GM03348 (cell line): ENCODE measurements at places on chromosomes 13 and 19.
A peak's percentile ranks its signal among the peaks of the same experiment; 100 is the strongest.

GRCh38 chr13:47085346-47085745 lies 188.5 kb upstream of the HTR2A start:
- peak; percentile 35 for DNase-seq

DNA sequence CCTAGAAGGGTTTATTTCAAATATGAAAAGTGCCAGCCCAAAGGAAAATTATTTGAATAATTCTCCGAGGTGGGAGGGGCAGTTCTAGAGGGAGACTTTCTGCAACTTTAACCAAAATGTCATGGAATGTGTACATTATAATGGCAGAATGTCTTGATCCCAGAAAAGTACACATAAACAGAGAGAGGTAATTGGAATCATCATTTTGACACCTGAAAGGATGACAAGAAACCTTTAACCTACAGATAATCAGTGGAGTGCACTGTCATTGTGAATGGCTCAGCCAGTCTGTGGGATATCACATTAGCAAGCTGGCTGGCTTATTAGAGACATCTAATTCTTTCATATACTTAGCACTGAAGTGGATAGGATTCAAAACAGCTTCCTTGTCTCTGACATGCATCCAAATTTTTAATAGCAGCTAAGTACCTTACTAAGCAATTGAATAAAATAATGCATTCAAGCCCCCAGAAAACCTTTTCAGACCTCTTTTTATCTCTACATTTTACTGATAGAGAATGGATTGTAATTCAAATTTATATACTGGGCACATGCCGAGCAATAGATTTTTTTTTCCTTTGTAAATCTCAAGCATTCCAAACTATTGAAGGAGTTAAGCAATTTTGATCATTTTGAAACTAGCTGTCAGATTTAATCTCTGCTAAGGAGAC lies 468.6 kb downstream of the COG6 start:
- no peak for DNase-seq

DNA sequence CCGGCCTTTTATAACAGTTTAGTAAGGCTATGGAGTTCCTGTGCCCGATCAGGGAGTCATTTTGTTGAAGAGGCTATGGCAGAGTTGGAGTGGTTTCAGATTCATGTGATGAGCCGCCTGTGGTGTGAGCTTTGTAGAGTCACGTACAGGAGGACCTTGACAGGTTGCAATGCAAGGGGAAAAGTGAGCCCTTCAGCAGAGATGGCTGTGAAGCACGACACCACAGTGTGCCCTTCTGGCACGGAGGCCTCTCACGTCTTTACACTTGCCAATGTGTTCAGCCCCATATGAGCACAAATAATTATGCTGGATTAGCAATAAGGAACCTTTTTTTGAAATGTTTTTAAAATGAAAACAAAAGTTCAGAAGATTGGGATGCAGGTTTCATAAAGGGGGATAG lies 499.8 kb downstream of the LIG4 start:
- no peak for DNase-seq

DNA sequence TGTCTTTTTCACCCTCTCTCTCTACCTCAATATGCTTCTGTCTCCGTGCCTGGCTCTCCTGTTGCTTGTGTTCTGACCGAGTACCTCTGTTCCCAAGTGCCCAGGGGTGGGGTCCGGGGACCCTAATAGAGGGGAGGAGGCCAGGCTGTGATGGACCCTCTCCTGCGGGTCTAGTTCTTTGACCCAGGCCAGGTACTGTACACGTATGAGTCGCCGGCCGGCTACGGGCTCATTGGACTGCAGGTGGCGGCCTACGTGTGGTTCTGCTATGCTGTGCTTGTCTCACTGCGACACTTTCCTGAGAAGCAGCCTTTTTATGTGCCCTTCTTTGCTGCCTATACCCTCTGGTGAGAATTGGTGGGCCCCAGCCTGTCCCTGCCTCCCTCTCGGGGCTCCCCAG lies 4.4 kb downstream of the TMEM145 start:
- no peak for DNase-seq

DNA sequence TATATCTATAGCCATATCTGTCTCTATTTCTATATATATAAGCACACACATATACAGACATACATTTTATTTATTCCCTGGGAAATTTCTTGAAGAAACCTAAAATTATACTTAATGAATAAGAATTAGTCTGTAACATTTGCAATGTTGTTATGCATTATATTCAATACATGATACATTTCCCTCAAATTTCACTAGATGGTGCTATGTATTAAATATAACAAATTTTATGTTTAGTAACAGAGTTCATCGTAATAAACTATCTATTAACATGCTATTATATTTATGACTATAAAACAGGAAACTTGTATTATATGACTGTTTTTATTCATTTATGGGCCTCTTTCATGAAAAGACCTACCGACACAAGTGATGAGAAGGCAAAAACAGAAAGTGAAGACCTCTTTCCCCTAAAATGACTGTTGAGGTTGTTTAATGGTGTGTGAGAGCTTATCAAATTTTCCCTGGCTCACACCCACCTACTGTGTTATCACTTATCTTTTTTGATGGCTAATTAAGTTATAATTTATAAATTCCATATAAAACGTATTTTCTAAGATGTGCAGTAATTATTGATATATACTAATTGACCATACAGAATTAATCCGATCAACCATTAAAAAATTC lies 881.9 kb downstream of the SLITRK6 start:
- DNase-seq, result peak; percentile 30

- DNase-seq, result peak; percentile 73
These were observed 288.5 kb downstream of the NALCN start for GRCh38 chr13:101127741-101128353.

GRCh38 chr19:6718741-6719539 lies 1.5 kb downstream of the C3 start:
- DNase-seq, result peak; percentile 23

- no peak for DNase-seq
These were observed 27.3 kb downstream of the TM9SF2 start for GRCh38 chr13:99528547-99528946.

DNA sequence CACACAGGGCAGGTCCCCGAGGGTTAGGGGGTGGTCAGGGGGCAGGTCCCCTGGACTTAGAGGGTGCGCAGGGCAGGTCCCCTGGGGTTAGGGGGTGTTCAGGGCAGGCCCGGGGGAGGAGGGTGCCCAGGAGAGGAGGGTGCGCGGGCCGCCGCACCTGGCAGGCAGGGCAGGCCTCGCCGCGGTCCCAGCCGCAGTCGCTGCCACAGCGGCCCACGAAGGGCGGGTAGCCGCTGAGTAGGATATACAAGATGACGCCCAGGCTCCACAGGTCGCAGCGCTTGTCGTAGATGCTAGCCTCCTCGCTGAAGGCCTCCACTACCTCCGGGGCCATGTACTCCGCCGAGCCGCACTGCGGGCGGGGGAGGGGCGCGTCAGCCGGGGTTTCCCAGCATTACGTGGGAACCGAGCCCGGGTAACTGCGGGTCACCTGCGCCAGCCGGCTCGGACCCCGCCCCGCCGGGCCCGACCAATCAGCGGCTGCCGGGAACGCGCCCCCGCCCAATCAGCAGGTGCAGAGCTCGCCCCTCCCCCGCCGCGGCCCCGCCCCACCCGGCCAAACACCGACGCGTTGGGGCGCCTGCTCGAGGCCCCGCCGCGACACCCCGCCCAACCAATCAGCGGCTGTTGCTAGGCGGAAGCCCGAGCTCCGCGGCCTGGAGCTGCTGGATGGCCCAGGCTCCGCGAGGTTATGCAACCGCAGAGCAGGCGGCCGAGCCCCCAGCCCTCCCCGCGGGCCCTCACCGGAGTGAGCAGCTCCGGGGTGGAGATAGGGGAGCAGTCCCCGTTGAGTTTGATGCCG lies 9.2 kb downstream of the MKNK2 start:
- peak; percentile 93 for DNase-seq

GRCh38 chr13:97234236-97234635 lies 12.1 kb downstream of the MBNL2 start:
- no peak for DNase-seq

GRCh38 chr19:46746281-46747057 lies at the start of gene STRN4:
TSS of gene STRN4 (minus strand) at chr19:46746450. CDS start at chr19:46746430, 20 bp downstream.
- peak; percentile 98 for DNase-seq

DNA sequence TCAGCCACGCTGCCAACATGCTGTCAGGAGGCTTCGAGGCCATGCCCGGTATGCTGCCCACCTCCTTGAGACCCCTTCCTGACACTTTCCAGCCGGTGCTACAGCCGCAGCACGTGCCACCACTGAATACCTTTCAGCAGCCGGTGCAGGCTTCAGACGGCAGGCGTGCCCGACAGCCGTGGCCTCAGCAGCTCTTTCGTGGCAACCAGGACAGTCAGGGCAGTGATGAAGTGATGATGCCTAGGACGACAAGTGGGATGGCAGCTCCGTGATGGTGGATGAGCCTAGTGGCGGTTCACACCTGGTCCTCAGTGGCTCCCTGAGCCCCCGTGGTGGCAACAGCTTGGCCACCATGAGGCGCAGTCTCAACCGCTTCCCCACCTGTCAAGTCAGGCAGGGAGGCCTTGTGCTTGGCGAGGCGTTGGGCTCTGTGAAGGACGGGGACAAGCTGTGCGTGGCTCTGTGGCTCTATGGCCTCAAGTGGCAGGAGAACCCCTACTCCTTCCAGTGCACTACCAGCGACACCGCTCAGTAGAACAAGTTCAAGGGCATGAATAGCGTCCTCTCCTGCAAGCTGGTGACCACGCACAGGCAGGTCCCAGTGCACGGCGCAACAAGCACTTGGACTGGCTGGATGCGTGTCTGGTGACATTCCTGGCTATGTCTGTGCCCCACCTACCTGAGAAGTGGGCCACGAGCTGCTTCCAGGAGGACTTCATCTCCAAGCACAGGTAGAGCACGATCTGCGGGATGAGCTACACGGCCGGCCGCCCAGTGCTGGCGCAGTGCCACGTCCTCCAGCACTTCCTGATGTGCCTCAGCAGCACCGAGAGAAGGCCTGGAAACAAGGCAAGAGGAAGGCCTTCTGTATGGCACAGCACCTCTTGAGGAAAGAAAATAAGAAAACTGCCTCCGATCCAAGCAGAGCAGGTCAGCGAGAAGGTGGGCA lies 18.2 kb upstream of the ZNF14 start:
- no peak for DNase-seq

- no peak for DNase-seq
These were observed 368.2 kb upstream of the SLITRK5 start for GRCh38 chr13:87302931-87303330.
